ENCODE measurements at places on chromosomes 3 and 15.

GRCh38 chr3:166900866-166901577 is 479.1 kb downstream of the ZBBX start:
- peak; percentile 81 for DNase-seq

GRCh38 chr15:72183781-72184164 is 13.8 kb downstream of the GRAMD2A start:
- DNase-seq = no peak

GRCh38 chr3:107661447-107662123 is 138.8 kb downstream of the BBX start:
- no peak for DNase-seq

DNA sequence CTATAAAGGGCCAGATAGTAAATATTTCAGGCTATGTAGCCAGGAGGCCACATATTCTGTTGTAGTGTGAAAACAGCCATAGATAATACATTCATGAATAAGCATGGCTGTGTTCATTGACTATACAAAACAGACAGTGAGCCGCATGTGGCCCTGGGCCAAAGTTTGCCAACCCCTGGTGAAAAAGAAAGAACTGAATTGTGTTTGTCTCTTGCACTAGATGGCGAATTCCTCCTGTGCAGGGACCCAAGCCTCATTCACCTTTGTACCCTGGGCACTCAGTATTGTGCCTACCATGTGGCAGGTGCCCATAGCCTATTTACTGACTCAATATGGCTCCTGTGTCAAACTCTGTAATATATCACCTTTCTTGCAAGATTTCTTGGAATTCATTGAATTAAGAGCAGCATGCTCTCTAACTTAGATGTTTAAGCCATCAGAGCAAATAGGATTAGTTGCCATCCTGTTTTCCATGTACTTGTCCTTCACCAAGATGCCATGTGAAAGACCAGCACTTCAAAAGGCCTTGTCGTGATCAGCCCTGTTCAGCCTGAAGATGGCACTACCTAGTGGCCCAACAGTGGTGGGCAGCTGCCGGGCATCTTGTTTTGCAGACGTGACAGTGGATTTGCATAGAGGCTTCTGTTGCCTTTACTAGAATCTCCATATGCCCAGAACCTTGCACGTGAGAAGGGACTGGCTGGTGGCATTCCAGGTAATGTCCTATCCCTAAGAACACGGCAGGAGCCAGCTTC is 50.9 kb upstream of the CMTM7 start:
- DNase-seq = no peak

GRCh38 chr3:38117748-38118420 is 19.0 kb downstream of the ACAA1 start:
- DNase-seq = peak; percentile 65

- DNase-seq = peak; percentile 74
Observed at GRCh38 chr3:183116025-183116614, 16.8 kb upstream of the MCCC1 start.

DNA sequence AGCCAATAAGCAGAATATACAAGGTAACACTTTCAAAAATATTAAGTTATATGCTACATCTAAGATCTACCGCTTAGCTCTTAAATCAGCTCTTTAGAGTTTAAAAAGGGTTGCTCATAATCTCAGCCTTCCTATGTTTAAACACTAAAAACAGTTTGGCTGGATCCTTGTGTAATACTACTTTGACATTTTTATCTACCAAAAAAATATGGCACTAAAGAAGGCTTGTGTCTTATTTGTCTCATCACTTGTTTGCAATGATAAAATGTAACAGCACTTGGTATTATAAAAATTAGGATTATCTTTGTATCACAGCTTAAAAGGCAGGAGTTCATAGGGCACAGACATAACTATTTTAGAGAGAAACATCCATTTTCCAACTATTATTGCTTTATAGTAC is 9.8 kb downstream of the ANKRD28 start:
- DNase-seq = no peak

- DNase-seq = no peak
Observed at GRCh38 chr3:149579161-149579560, 78.7 kb downstream of the WWTR1 start.

DNA sequence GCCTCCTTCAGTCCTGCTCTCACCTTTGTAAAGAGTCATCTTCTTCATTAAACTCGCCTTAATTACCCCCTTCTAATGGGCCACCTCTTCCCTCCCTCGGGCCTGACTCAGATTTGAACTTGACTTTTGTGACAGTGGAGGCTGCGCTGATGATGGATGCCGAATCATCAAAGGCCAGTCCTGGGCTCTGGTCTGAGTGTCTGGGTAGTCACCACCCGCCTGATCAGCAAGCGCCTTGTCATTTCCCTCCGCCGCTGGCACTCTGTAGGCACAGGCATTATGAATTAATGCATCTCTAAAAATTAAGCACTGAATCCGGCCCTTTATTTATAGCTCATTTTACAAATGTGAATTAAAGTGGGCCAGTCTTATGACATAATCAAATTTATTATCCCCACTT is 116.7 kb upstream of the PROK2 start:
- no peak for DNase-seq

- no peak for DNase-seq
Observed at GRCh38 chr15:75347222-75348033, 589 bp downstream of the NEIL1 start.

GRCh38 chr15:77603611-77604336 is 28.9 kb downstream of the LINGO1 start:
- no peak for DNase-seq

- no peak for DNase-seq
Observed at GRCh38 chr3:181971424-181971823, 259.7 kb downstream of the SOX2 start.

- no peak for DNase-seq
Observed at GRCh38 chr3:10628891-10629670, 123.7 kb upstream of the ATP2B2 start.

DNA sequence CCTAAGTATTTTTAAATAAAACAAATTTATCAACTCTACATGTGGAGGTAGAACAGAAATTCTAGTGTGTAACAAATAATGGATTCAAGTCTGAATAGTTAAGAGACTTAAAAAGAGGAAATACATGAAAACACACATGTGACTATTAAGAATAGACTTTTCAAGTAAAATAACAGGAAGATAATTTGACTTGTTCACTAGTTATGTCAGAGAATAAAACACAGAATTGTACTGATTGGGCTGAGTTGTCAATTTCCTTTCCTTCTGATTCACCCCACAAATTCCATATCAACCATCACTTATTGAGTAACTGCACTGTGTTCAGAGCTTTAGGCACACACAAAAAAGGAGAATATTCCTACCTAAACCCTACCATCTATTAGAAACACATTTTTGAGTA is 557.2 kb downstream of the TUSC7 start:
- no peak for DNase-seq

DNA sequence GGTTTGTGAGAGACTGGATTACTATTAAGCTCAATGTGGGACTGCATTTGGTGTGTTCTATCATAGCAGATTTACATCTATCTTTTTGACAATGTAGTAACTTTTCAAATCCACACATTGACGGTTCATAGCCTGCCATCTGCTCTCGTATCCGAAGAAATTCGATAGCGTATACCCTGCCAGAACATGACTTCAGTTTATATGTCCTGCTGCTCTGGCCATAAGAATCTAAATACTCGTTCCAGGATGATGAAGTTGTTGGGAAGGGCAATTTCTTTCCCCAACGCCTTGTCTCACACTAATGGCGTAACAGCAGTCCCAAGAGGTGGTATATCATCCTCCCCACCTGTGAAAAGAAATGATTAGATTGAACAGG is 180.0 kb downstream of the LSAMP start:
- DNase-seq = no peak

DNA sequence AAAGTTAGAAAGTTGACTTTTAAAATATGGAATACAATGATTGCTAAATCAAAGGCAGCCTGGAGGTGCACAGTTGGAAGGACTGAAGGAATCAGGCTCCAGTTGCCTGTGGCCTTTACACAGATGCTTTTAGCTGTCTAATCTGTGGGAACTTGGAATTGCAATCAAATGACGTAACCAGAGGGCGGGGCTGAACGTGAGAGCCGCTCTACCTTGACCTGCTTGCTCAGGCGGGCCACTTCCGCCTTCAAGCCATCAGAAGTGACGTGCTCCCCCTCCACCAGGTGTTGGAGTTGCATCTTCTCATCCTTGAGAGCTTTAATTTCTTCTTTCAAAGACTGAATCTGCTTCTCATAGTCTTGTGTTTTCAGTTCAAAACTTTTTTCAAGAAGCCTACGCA is 37.7 kb upstream of the GNB5 start:
- peak; percentile 79 for DNase-seq

GRCh38 chr3:13483988-13484695 is 4.0 kb downstream of the HDAC11 start:
- DNase-seq = no peak

- no peak for DNase-seq
Observed at GRCh38 chr3:44414517-44415090, 62.9 kb downstream of the ZNF445 start.

- no peak for DNase-seq
Observed at GRCh38 chr3:5275529-5275928, 88.0 kb downstream of the EDEM1 start.

GRCh38 chr3:46661776-46662766 is 31.4 kb downstream of the ALS2CL start:
- DNase-seq = no peak

- DNase-seq = no peak
Observed at GRCh38 chr15:75952525-75952924, 48.8 kb downstream of the FBXO22 start.

GRCh38 chr3:197516517-197516889 is 39.3 kb downstream of the BDH1 start:
- peak; percentile 98 for DNase-seq

DNA sequence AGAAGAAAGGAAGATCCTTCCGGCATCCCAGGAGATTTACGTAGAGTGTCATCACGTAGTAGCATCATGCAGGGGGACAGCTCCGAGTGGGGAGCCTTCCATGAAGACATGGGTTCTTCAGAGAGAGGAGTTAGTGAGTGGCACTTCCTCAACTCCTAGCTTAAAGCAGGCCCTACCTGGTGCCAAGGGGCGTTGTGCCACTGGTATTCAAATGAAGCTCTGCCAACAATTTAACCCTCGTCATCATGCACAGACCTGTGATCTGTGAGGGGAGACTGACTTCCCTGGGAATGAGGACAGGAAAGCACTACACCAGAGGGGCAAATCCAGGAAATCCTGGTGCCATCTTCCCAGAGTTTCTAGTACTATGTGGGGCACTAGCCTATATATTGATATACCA is 59.0 kb downstream of the TMEM266 start:
- no peak for DNase-seq

GRCh38 chr3:104886220-104886995 is 480.3 kb upstream of the ALCAM start:
- no peak for DNase-seq

DNA sequence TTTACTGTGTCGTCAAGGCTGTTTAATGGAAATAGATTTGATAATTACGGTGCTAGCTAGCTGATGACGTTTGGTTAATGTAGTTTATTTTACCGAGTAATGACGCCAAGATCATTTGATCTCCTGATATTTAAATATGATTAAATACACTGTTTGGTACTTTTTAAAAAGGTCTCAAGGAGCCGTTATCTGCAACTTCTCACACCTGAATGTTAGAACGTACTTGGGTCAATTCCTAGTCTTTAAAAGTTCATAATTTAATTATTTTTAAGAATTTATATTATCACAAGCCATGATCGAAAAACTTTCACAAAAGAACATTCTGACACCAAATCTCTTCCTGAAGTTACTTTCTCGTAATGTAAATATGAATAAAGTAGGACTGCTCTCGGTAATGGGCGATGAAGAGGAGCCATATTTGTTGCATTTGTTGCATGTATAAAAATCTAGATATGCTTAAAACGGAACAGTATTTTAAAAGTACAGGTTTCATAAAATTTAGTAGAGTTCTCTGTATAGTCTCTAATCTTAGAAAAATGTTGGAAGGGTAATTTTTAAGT is 16.2 kb upstream of the CHD2 start:
- no peak for DNase-seq

DNA sequence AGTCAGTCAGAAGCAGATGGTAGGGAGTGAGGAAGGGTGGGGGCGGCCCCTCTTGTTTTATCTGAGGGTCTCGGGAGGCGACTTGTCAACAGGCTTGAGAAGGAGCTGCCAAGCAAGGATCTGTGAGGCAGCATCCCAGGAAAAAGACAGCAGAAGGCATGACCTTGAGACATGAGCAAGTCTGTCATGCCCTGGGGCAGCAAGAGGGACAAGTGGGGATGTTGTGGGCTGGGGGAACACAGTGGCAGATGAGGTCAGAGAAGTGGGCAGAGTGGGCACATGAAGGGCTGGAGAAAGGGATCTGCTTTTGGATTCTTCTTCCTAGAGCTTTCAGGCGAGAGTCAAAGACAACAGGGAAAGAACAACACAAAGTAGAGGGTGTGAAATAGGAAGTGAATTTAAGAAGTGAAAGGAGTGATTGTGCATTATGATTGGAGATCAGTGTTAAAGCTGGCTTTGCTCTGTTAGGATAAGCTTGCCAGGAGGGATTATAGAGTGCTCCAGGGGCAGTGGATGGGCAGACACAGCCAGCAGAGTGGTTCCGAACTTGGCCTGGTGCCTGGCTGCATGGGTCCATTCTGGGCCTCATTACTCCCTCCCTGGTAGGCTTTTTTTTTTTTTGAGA is 73.3 kb downstream of the USP13 start:
- no peak for DNase-seq

- no peak for DNase-seq
Observed at GRCh38 chr3:46353090-46353489, 821 bp upstream of the CCR2 start.

GRCh38 chr3:140035871-140036270 is 100.9 kb downstream of the CLSTN2 start:
- no peak for DNase-seq

GRCh38 chr15:69451951-69452691 is 497 bp upstream of the RPLP1 start:
- DNase-seq = no peak

DNA sequence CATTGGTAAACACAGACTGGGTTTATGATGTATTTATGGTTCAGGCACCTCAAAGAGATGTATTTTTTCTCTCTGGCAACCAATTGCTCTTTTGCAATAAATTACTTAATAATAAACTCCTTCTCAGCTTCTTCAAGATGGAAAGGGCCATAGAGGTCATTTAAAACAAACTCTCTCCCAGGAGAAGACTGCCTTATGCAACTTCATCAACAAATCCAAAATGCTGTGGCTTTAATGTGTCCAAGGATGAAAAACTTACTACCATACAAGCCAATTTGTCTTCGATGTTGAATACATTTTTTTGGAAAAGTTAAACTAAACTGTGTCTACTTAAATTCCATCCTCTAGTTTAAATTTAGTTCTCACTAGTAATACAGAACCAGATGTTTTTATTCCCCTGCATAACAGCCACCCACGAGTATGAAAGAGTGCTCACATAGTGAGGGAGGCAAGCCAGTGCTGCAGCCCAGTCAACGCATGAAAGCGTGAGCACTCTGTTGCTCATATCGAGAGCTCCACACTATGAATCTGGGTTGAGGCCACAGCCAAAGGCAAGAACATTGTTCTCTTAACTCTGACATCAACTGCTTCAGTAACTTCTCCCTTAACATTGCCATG is 761.3 kb upstream of the GRM7 start:
- no peak for DNase-seq

DNA sequence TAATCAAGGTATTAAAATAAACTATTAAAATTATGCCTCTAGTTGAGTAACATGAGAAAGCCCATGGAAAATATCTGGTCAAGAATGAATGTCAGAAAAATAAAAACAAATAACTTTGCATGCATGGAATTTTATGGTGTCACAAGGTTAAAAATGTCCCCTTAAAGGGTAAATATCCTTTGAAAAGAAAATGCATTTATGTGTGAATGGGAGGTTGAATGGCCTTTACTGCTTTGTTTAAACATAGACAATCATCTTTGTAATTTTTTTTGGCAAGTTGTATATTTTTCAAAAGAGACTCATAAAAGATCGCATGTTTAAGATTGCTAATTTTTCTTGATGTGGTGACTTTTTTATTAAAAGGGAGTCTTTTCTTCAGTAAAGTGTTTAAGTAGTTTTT is 564.2 kb downstream of the NR2F2 start:
- no peak for DNase-seq

Data from HT-29 (cell line).